ENCODE measurements at places on chromosomes 7 and 10. TPM values are rescaled to one million over a fixed set of nuclear protein-coding genes. Genes with fewer than 3 reads are reported as not detected.

ABCB1 gene
- 1.3 TPM for total RNA-seq

DNA sequence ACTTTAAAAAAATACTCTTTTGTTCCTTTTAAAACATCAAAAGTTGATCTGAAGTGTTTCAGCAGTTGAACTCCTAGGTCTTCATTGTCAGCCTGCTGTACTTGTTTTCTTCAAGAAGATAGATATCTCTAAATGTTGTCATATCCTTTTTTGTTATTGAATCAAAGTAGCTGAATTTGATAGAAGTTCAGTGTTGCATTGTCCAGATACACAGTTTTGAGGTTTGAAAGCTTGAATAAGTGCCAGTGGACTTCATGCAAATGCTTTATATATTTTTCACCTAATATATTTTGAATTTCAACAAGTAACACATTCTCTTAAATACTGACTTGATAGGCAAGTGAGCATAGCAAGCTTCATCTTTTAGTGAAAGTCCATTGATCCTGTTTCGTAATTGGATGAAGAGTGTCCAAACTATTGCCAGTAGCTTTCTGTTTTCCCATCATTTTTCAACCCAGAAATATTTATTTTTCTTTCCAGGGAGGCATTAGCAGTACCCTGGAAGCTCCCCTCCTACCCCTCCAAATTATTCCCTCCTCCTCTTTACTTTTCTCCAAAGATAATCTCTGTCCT, 114.4 kb downstream of the TPST1 start:
- no peak for DNase-seq

GRCh38 chr10:87931836-87932230, 68.4 kb downstream of the PTEN start:
- DNase-seq, result peak; percentile 44

SKIDA1 gene
- total RNA-seq, result 1.1 TPM

ATRNL1 gene
- 0.20 TPM for total RNA-seq

- no peak for DNase-seq
Measured at GRCh38 chr7:78169992-78170391, 371.4 kb downstream of the PHTF2 start.

MRLN gene
- total RNA-seq, result not detected

DNA sequence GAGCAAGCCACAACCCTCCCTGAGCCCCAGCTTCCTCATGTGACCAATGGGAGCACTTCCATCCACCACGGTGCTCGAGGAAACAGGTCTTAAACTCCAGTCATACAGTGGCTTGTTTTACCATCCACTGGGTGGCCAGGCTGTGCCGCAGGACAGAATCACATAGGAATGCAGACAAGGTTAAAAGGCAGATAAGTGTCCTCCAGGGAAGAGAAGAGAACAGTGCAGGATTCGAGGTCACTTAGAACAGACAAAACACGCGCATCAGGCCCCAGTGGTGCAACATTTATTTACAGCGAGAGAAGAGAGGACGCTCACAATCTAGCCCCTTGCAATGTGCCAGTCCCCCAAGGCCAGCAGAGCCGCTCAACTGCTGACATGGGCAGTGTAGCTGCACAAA, 92.8 kb downstream of the TMEM130 start:
- DNase-seq, result no peak

DNA sequence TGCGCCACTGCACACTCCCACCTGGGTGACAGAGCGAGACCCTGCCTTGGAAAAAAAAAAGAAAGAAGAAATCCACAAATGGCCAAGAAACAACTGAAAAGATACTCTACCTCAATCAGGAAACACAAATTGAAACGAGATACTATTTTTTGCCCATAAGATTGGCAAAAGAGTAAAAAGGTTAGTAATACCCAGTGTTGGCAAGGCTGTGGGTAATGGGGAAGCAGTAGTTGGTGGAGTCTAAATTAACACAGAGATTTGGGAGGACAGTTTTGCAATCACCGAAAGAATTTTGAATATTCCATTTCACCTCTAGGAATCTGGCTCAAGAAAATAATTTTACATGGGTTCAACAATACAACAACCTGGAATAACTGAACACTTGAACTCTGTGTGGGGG, 19.9 kb downstream of the ABRAXAS2 start:
- DNase-seq, result no peak

DNA sequence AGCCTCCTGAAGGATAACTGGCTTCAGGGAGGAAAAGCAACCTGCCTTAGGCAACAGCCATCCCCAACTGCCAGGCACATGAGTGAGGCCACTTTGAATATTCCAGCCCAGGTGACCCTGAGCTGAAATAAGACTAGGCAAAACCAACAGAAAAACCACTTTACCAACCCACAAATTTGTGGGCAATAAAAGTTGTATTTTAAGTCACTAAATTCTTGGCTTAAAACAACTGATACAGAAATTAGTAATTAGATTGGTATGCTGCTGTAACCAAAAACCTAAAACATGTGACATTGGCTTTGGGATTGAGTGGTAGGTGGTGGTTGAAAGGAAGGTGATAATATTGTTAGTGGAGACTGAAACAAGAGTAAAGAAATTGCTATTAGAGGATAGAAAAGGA, 39.9 kb downstream of the ABCB4 start:
- no peak for DNase-seq

DNMBP gene
- total RNA-seq, result 20.5 TPM

GRCh38 chr7:131773413-131773812, 217.0 kb upstream of the PODXL start:
- no peak for DNase-seq

GRCh38 chr10:127157089-127157488, 39.3 kb downstream of the INSYN2A start:
- DNase-seq, result no peak

DNA sequence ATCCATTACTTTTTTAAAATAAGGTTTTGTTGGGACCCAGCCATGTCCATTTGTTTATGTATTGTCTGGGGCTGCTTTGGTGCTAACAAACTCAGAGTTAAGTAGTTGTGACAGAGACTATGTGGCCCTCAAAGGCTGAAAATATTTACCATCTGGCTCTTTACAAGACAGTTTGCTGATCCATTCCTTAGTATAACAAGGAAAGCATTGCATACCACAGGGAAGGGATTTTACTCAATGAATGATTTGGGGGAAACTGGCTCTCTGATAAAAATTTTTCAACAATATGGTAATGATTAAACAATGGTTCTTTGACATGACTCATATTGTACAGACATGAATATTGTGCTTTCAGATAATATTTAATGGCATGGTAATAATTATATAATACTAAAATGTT, 738.1 kb downstream of the KCNMA1 start:
- peak; percentile 13 for DNase-seq

CAPZA2 gene
- 186 TPM for total RNA-seq

DNA sequence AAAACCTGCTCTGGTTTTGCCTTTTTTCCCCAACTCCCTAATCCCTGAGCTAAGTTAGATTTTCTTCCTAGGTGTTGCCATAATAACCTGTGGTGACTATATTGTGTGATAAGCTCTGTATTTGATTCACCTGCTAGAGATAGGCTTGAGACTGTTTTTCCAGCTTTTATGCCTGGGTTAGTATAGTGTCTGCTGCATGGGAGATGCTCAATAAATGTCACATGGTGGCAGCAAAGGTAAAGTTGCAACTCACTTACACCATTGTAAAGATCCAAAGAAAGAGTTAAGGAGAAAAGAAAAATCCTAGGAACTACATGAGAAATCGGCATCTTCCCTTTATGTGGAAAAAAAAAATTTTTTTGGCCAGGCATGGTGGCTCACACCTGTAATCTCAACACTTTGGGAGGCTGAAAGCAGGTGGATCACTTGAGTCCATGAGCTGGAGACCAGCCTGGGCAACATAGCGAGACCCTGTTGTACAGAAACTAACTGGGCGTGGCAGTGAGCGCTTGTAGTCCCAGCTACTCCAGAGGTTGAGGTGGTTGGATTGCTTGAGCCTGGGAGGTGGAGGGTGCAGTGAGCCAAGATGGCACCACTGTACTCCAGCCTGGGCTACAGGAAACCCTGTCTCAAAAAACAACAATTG, 3.7 kb downstream of the CCNJ start:
- no peak for DNase-seq

- DNase-seq, result peak; percentile 7
Measured at GRCh38 chr7:143287339-143287934, 714 bp upstream of the CASP2 start.

RET gene
- total RNA-seq, result 0.44 TPM

GRCh38 chr7:45563941-45564461, 10.2 kb upstream of the ADCY1 start:
- DNase-seq, result no peak

DNA sequence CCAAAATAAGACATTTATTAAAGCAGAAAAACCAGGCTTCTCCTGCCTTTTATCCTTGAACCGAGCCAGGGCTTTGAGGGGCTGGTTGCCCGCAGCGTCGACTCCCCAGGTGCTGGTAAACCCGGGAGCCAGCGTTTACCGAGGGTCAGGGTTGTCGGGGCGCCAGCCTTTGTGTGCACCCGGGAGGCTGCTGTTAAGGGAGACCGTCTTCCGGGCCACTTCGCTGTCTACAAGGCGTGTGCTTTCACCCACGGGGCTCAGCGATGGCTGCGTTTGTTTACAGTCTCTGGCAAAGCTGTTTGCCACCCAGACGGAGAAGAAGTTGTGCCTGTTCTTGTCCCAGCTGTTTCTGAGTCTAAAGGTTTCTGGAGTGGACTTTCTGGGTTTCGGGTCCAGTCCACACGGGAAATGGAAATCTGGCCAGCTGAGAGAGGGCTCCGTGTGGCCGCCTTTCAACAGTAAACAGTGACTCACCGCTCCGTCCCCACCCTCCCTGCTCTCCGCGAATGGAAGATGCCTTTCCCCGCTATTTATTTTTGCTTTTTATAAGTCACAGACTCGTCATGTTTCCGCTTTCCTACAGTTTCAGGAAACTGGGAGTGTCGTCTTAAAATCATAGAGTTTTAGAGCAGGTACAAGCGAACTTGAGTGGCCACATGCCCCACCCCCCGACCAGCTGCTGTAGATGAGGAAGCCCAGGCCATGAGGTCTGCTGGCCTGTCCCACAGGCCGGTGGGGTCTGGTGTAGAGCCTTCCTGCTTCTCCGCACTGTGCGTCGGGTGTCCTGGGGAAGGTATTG, 2.2 kb downstream of the MAFK start:
- DNase-seq, result peak; percentile 96

DNA sequence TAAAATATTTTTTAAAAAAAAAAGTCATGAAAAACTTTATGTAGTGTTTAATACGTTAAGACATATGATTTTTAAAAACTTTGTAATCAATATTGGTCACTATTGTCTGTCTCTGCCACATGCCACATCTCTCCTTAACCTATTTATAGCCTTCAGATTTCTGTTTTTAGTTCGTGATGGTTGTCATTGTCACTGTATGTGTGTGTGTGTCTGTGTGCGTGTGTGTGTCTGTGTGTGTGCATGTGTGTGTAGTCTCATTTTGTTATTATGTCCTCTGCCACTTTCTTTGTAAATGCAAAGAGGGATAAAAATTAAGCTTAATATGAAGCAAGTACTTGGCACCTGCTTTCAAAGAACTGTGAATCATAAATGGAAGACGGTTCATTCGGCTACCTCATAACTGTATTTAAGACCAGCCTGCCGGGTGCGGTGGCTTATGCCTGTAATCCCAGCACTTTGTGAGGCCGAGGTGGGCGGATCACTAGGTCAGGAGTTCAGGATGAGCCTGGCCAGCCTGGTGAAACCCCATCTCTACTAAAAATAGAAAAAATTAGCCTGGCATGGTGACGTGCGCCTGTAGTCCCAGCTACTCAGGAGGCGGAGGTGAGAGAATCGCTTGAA, 354.0 kb downstream of the ARL4A start:
- no peak for DNase-seq

TMEM270 gene
- total RNA-seq, result not detected

GRCh38 chr10:133260895-133261725, 15.6 kb downstream of the ADAM8 start:
- peak; percentile 46 for DNase-seq

- DNase-seq, result peak; percentile 77
Measured at GRCh38 chr7:22726907-22727713, at the start of gene IL6. Gene IL6 (plus strand): TSS chr7:22727200. CDS start chr7:22727263, 63 bp downstream.

SLC39A12 gene
- total RNA-seq, result under 0.01 TPM

DNA sequence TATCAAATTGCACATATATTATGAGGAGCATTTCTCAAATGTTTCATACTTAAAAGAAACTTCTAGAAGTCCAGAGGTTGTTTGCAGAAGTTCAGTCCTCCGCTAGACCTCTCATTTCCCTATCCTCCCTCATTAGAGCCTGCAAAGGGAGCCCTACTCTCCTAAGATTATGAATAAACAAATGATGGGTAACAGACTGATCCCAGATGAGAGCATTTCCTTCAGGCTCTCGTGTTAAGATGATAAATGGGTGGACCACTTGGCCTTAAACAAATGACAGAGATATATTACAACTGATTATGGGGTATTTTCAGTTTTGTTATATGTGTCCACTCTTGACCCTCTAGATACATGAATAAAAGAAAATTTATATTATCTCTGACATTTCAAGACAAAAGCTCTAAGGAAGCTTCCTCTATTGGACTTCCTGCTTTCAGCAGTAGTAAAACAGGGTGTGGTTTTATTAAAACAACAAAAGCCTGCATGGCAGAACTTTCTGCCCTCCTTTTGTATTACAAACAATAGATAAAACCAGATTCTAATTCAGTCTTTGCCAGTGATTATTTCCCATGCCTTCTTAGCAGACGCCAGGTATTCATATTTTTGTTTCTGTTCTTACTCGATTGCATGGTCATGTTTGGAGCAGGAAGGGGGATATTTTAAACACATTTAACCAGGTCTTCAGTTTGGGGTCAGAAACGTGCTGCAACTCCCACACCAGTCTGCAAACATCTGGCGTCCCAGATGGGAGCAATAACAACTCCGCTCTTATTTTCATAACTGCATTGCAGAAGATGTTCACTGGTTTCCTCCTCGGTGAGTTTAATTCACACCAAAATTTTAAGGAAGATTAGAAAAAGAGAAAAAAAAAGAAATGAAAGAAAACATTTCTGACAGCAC, 52.4 kb upstream of the FAM204A start:
- no peak for DNase-seq

DNA sequence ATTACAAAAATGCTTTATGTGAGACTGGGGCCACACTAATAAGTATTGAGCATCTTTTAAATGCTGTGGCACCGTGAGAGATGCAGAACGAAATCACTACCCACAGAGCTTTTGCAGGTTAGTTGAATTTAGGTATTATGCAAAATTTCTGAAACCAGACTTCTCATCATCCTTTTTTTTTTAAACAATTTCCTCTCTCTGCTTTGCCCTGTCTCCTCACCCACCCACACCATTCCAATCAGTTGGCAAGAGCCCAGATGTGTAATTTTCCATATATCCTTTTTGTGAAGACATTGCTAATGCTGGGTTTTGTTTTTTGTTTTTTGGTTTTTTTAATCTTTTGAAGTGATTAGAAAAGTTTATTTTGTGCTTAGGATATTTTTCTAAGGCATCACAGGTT, 1.1 kb downstream of the YAE1 start:
- no peak for DNase-seq

DNA sequence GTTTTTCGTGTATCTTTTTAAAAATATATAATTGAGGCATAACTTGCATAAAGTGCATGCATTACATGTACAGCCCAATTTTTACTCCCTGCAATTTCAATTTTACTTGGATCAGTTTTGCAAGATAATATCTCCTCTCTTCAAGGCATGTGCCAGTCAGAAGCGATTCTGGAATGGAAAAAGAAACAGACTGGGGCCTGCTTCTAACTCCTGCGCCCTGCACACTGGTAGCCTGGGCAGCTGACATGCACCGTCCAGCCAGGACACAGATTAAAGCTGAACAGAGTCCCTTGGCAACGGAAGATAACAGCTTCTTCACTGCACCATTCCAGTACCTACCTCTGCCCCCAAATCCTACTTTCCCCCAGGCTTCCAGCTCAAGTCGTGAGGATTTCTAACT, 182.1 kb downstream of the FAM107B start:
- peak; percentile 29 for DNase-seq

Measured in lung microvascular endothelial cell (primary cell).